ENCODE measurements at places on chromosomes 16 and 17.

DNA sequence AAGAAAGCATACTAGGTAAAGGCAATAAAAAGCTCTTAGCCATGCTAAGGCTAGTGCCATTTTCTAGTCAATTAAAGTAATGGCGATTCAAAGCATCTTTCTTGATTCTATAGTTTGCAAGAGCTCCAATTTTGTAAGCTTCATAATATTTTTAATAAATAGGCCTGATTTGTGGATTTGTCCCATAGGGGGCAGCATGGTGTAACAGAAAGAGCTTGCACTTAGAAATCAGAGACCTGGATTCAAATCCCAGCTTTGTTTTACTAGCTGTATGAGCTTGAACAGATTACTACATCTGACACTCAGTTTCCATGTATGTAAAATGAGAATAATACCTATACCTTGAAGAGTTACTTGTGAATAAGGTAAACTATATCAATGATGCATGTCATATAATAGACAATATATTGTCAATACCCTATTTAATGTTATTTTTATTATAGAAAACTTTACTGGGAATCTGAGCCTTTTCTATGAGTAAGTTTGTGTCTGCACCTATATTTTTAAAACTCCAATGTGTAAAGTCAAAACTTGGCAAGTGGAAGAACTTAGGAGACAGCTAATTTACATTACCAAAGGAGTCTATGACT lies 93.6 kb upstream of the NOG start:
- no peak for DNase-seq

DNA sequence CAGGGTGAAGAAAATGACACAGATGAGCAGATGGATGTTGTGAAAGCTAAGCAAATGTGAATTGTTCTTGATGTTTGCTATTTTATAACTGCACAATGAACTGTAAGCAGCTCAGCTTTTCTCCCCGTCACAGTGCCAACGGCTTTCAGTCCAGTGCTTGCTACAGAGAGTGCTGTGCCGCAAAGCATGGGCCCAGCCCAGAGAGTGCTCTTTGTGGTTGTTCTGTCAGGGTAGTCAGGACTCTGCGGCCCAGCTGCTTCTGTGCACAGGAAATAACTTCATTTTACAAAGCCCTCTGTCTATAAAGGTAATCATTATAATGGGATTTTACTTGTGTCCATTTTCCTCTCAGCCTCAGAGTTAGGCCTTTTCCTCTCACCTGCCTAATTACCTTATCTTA lies 39.1 kb downstream of the CDRT15 start:
- DNase-seq: no peak

DNA sequence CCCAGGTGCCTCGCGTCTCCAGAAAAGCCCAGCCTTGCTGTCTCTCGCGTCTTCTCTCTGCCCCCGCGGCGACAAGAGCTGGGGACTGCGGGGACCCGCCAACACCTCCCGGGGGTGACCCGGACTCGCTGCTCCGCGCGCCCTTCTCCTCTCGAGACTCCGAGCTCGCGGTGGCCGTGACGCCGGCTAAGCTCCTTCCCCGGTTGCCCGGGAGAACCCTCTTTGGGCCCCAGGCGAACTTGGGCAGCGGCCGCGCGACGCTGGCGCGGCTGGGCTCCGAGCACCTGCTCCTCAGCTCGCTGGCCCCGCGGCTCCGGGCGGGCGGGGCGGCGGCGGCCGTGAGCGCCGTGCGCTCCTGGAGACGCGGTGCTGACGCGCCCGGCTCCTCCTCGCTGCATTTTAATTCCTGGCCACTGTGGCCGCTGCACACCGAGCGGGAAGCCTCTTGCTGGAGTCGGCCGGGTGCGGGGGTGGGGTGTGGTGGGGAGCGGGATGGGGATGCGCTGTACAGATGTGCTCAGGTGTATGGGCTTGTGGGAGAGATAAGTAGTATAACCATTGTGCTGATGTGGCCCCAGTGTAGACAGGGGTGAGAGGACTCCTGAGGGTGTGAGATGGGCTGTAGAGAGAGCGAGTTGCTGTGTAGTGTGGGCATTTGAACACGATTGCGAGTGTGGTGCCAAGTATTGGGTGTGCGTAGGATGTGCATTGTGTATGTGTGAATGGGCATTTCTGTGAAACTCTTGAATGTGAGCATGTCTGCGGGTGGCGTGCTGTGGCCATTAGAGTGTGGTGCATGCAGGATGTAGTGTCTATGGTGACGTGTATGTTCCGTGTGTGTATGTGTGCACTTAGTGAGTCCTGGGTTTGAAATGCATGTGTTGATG lies at the start of gene ASIC2:
TSS of gene ASIC2 (minus strand) at position 315 of the 887 bp plus-strand sequence.
- DNase-seq: no peak

DNA sequence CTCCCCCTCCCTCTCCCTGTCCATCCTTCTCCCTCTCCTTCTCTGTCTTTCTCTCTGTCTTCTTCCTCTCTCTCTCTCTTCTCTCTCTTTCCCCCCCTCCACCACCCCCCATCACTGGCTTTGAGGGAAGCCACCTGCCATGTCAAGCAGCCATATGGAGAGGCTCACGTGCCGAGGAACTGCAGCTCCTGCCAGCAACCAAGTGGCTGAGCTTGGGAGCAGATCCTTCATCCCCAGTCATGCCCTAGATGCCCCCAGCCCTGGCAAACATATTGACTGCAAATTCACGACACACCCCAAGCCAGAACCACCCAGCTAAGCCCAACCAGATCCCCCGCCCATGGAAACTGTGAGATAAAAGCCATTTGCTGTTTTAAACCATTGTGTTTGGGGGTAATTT lies 40.9 kb upstream of the RBFOX3 start:
- no peak for DNase-seq

DNA sequence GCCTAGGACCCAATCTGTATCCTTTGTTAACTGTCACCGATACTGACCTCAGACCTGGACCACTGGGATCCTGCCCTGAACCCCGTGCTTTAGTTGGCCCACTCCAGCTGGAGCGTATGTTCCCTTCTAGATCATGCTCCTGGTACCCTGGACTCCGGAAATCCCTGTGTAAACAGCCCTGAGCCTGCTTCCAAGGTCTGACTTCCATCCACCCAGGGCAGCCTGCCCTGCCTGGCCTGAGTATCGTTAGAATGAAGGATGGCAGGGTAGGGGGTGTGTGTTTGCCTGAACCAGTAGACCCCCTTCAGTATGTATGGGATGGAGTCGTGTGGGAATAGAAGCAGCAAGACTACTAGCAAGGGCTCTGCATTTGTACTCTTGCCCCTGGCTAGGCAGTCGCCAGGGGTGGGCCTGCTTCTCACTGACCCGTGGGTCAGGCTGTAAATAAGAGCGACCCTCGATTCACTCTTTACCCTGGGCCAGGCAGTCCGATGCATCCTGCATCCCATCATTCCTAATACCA lies 691 bp upstream of the TMEM98 start:
- DNase-seq: no peak

- no peak for DNase-seq
Observed at GRCh38 chr17:28579526-28579925, 2.8 kb upstream of the ALDOC start.

DNA sequence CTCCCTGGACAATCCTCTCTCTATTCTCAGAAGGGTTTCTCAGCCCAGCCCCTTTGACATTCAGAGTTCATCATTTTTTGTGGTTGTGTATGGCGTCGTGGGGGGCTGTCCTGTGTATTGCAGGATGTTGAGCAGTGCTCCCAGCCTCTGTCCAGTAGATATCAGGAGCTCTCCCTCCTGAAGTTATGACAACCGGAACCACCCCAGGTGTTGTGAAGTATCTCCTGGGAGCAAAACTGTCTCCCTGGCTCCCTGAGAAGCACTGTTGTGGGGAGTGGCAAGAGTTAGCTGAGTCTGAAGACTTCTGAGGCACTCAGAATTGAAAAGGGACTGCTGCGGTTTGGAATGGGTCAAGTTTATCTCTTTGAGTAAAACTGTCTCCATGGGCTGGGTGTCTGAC lies 55.9 kb upstream of the MGAT5B start:
- DNase-seq: no peak

GRCh38 chr17:30091771-30092170 lies 24.8 kb upstream of the NSRP1 start:
- peak; percentile 77 for DNase-seq

GRCh38 chr17:2266045-2266864 lies 37.3 kb downstream of the SMG6 start:
- DNase-seq: no peak

DNA sequence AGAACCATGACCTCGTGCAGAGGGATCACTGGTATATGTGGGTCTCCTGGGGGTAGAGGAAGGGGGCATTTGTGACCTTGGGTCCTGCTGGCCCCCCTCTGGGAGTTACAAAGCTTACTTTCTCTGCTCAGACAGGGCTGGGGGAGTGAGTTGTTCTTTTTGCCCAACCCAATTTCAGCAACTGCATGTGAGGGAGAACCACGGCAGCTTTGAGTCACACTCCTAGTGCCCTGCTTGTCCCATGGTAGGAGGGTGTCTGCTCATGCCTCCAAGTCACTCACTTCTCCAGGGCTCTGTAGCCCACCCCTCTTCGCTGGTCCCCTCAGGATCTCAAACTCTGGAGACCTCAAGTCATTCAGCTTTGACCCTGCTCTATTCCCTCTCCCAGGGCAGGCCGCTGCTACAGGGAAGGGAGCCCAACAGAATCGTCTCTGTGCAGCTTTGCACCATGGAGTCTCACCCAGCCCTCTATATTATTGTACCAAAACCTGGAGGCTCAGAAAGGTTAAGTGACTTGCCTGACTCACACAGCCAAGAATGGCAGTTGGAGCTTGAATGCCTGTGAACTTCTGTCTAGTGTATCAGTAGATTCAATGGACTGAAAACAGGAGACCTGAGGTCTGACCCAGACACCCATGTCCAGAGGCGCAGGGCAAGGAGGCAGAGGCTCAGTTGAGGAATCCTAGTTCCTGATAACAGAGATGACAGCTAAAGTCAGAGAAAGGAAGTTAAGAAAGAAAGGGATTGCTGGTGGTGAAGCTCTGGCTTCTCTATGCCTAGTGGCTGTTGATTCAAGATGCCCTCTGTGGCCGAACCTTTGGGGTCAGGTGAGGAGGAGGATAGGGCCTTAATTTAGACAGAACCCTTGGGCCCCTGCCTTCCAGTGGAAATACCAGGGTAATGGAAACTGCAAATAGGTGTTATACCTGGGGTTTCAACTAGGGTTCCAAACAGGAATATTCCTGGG lies 14.6 kb upstream of the ETV4 start:
- DNase-seq: no peak

DNA sequence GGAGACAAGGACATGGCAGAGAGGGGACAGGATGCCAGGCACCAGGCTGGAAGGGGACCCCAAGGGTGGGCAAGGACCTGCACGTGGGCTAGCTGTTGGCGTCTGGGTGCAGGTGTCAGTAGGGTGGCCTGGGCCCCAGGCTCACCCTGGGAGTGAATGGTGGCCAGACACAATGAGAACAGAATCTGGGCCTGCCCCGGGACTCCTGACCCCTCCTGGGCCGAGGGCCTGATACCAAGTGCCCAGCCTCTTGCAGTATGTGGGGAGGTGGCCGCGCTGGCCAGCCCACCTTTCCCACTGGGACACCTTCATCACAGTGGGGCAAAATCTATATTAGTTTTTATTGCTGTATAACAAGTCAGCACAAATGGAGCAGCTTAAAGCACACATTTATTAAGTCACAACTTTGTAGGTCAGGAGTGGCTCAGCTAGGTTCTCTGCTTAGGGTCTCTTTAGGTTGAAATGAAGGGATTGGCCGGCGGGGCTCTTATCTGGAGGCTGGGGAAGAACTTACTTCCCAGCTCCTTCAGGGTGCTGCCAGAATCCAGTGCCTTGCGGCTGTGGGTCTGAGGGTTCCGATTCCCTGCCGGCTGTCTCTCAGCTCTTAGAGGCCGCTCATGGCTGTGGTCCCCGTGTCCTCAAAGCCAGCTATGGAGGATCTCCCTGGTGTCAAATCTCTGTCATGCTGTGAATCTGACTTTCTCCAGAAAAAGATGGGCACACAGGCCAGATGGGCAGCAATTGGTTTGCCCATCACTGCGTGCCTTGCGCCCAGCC lies 3.6 kb downstream of the PRSS33 start:
- DNase-seq: no peak

- DNase-seq: no peak
Observed at GRCh38 chr16:66569827-66570405, 3.7 kb downstream of the CMTM1 start.

DNA sequence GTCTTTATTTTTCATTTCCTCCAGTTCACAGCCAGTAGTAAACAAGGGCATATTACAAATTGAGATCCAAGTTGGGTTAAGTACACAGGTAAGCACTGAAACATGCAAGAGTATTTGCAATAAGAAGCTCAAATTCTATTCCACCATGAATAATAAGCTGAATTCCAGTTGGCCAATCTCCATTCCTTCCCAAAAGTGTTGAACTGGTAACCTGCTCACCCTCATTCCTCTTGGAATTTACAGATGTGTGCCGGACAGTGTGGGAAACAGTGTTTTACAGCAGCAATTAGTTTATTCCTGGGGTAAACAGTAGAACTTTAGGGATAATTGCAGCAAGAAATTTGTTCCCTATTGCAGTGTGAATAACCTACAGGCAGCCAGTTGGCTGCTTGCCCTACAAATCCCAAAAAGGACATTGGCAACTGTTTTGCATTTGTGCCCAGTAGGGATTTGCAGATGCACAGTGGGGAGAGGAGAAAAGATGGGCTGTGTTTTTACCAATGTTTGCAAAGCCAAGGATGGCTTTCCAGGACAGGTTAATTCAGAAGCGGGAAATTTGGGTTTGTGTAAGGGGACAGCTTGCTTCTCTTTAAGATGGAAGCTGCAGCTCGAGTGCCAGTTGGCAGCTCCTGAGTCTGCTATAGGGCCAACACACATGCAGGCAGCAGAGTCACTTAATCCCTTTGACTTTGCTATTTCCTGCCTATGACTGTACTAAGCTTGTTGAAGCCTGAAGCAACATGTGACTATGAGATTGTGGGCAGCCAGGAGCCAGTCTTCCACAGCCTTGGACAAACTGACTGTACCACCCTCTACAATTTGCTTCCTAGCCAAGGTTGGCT lies 318.9 kb downstream of the MAP2K6 start:
- DNase-seq: no peak

DNA sequence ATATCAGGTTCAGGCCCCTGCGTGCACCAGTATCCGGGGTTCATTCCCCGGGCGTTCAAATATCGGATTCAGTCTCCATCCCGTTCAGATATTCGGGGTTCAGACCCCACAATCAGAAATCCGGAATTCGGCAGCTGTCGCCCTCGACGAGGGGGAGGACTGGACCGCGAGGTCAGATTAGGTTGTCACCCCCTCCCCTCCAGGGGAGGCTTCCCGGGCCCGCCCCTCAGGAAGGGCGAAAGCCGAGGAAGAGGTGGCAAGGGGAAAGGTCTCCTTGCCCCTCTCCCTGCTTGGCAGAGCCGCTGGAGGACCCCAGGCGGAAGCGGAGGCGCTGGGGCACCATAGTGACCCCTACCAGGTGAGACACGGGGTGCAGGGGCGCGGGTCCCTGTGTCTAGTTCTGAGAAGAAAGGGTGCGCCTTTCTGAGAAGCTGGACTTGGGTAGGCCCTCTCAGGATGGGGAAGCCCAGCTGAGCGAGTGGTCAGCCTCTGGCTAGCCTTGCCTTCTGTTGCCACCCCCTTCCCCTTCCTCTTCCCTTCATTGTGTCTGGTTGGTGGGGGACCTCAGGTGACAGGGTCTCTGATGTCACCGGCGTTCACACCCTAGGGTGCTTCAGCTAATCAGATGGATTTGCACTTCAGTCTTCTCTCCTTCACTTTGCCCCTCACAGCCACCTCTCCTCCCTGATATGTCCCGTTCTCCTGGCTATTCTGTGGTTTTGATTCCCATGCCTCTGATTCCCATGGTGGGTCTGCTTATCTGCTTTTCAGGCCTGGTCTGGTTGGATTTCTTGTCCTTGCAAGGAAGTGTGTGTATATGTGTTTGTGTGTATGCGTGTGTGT lies 844 bp downstream of the TAOK2 start:
- DNase-seq: no peak

GRCh38 chr16:881219-882097 lies 80.9 kb upstream of the GNG13 start:
- no peak for DNase-seq

GRCh38 chr17:82320956-82321927 lies 3.8 kb upstream of the CD7 start:
- no peak for DNase-seq

Data from fibroblast of skin of left biceps (primary cell).